Karpas-422 (cell line): ENCODE measurements at places on chromosomes 16 and 17. TPM values are rescaled to one million over a fixed set of nuclear protein-coding genes. Genes with fewer than 3 reads are reported as not detected.
A peak's percentile ranks its signal among the peaks of the same experiment; 100 is the strongest.

GRCh38 chr16:11396241-11397048 lies 51.2 kb downstream of the RMI2 start:
- peak; percentile 82 for DNase-seq

- DNase-seq = peak; percentile 64
These were observed 671 bp downstream of the CHMP6 start for GRCh38 chr17:80992077-80992947.

HP gene
- total RNA-seq = not detected in 2 replicates

NOXO1 gene
- total RNA-seq = not detected in 2 replicates

- DNase-seq = no peak
These were observed 2.7 kb upstream of the SNX20 start for GRCh38 chr16:50683689-50684374.

DNA sequence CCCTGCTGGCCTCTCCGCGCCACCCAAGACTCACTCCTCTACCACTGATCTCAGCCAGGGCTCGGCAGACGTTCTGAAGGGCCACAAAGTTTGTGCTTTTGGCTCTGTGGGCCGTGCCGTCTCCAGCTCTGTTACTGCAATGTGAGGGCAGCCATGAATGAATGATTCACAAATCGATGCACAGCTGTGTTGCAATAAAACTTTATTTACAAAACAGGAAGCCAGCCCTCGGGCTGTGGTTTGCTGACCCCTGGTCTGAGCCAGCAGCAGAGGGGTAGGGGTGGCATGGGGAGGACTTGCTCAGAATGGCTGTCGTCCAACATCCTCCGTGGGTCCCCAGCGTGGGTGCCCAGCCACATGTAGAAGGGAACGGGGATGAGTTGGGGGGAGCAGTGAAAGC lies 63.0 kb upstream of the PVALEF start:
- DNase-seq = no peak

- no peak for DNase-seq
These were observed 30.2 kb upstream of the ULK2 start for GRCh38 chr17:19897903-19898302.

GRCh38 chr16:3144321-3144983 lies 9.6 kb downstream of the ZNF213 start:
- DNase-seq = no peak

DNA sequence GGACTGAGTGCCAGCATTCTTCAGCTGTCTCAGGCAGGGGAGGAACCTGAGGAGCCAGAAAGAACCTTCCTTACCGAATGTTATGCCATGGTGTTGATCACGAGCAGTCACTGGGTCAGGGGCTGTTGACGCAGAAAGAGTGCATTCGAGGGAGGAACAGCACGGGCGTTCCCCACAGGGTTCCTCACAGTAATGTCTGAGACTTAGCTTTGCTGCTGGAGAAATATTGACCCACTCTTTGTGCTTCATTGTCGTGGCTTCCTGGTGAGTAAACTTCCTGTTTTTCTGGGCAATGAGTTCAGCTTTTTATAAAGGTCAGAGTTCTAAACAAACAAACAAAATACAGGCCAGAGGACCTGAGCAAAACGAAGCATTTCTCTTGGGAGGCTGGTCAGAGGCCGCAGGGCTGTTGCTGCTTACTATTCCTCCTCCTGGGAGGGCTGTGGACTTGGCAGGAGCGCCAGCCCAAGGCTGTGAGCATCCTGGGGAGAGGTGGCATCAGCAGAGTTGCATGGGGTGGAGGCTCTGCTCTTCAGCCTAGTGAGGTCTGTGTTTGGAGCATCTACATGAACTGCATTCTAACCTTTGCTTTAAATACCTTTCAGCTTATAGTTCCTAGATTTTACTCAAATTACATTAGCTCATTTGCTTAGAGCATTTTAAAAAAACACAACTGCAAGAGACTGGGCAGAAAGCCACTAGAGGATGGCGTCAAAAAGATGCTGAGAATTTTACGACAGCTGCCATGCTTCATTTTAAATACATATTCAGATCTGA lies 143.1 kb upstream of the CACNG5 start:
- DNase-seq = no peak

SSTR5 gene
- total RNA-seq = not detected in 2 replicates

NPIPA2 gene
- total RNA-seq = not detected in 2 replicates

- DNase-seq = peak; percentile 74
These were observed 45.4 kb downstream of the SNX20 start for GRCh38 chr16:50635505-50636392.

GRCh38 chr16:11232852-11233726 lies 22.9 kb downstream of the SOCS1 start:
- no peak for DNase-seq

SLC38A7 gene
- total RNA-seq = 6.4 and 6.7 TPM in 2 replicates

DNA sequence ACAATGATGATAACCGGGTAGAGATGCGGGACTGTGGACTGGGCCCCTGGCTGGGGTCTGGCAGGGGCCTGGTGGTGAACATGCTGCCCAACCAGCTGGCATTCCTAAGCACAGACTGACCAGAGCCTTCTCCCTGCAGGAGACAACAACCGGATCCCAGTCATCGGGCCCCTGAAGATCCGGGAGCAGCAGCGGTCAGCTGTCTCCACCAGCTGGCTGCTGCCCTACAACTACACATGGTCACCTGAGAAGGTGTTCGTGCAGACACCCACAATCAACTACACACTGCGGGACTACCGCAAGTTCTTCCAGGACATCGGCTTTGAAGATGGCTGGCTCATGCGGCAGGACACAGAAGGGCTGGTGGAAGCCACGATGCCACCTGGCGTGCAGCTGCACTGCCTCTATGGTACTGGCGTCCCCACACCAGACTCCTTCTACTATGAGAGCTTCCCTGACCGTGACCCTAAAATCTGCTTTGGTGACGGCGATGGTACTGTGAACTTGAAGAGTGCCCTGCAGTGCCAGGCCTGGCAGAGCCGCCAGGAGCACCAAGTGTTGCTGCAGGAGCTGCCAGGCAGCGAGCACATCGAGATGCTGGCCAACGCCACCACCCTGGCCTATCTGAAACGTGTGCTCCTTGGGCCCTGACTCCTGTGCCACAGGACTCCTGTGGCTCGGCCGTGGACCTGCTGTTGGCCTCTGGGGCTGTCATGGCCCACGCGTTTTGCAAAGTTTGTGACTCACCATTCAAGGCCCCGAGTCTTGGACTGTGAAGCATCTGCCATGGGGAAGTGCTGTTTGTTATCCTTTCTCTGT lies 5.1 kb upstream of the SLC7A6 start:
- DNase-seq = no peak
